ACHN (cell line): ENCODE measurements at places on chromosomes 4 and X.

DNA sequence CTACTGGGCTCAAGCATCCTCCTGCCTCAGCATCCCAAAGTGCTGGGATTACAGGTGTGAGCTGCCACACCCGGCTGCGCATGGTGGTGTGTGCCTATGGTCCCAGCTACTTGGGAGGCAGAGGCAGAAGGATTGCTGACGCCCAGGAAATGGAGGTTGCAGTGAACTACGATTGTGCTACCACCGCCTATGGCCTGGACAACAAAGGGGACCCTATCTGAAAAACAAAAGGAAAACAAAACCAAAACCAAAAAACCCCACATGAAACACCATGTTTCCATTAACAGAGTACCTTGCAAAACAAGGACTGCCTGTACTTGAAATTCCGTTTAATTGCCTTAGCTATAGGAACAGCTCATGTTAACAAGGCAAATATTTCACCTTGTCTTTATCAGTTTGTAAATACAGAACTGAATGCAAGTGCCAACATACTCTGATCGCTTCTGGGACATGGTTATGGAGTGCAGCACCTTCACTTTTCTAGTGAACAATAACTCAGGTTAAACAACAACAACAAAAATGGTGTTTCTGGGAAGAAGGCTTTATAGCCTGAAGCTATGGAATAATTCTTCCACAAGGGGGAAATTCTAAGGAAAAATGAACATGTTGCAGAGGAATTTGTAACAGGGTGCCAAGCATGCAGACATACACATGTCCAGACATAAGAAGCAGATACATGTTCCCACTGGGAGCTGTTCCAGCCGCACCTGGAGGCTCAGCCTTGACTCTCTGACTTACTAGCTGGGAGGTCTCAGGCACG, 73.2 kb upstream of the STS start:
- peak; percentile 0 for DNase-seq

DNA sequence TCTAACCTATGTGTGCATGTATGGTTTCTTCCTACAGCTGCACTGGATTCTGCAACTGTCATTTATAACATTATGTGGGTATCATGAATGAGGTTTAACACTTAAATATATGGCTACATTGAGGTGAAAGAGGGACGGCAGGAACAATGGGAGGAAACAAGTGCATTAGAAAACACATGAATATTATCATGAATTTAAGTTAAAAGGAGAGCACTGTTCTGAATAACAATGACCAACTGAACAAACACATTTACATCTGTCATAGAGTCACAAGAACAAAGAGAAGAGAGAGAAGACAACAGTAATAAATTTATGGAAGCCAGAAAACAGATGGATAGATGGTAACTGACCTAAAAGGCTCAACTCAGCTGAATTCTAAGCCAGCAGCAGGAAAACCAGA, 527.1 kb upstream of the DIPK2B start:
- DNase-seq: no peak

- DNase-seq: no peak
Measured at GRCh38 chr4:47075262-47075661, 43.9 kb downstream of the GABRB1 start.

- DNase-seq: no peak
Measured at GRCh38 chr4:25377572-25378436, 741 bp downstream of the ANAPC4 start.

GRCh38 chrX:129732857-129733256, 5.9 kb upstream of the XPNPEP2 start:
- no peak for DNase-seq

- no peak for DNase-seq
Measured at GRCh38 chr4:54277691-54278090, 48.6 kb downstream of the PDGFRA start.

DNA sequence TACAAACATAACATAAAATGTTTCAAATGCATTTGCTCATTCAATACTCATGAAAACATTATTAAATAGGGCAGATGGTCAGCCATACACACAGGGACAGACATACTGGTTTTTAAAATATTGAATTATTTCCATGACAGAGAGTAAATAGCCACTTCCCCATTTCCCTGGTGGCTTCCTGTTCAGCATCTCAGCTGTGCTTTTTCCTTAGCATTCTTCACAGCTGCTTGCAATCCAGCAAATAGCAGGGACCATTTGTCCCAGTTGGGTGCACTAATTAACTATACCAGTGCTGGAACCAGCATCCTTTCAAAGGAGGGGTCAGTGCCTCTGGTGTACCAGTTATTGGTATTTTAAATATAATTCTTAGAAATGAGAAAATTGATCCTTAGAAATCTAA, 964.7 kb downstream of the RAB28 start:
- no peak for DNase-seq

GRCh38 chrX:51737091-51737490, 6.2 kb upstream of the GSPT2 start:
- no peak for DNase-seq

DNA sequence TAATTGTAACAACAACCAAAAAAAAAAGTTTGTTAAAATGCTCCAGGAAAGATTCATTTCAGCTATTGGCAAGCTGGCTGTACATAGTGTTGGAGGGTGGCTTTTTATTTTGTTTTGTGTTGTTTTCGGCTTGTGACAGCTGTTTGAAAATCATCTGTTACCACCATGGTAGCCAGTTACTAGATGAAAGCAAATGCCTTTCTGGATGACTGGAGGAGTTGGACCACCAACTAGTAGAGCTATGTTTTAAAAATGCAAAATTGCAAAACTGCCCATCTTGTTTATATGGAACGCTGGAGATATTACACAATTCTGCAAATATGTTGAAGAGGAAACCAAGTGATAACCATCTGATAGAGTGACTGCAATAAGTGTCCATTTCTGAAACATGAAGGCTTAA, 53.2 kb upstream of the TNIP3 start:
- DNase-seq: no peak

DNA sequence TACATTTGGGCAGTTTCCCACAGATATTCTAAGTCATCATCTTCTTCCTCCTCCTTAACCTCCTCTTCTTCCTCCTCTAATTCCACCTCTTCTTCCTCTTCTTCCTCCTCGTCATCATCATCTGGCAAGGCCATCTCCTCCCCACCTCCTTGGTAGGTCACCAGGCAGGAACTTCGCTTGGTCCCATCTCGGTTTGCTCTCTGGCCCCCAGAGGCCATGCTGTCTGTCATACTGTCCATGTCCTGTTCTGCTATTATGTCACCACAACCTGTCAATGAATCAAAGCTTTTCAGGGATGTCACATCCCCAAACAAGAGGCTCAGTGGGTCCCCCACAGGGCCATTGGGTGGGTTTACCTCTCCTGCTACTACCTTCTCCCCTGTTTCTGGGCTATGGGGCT, 13.5 kb downstream of the AMER1 start:
- DNase-seq: no peak

GRCh38 chrX:23699636-23700194, 32.4 kb downstream of the PRDX4 start:
- DNase-seq: no peak

DNA sequence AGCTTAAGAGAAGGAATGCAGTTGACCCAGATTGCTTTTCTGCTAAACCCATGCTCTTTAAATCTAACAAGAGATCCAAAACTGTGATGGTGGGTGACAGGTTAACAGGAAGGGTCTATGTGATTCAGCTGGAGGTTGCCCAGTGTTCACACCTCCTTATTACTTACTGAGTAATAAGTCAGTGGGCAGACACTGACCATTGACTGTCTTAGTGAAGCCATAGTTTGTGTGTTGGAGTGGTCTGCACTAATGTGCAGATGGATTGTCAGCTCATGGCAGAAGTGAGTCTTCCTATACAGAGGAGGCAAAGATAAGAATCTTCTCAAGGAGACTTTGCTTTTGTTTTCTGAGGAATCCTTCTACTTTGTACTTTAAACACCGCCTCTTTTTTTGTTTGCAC, 15.2 kb upstream of the RUFY3 start:
- peak; percentile 19 for DNase-seq

- peak; percentile 19 for DNase-seq
Measured at GRCh38 chr4:76194325-76194724, 19.3 kb downstream of the SCARB2 start.

DNA sequence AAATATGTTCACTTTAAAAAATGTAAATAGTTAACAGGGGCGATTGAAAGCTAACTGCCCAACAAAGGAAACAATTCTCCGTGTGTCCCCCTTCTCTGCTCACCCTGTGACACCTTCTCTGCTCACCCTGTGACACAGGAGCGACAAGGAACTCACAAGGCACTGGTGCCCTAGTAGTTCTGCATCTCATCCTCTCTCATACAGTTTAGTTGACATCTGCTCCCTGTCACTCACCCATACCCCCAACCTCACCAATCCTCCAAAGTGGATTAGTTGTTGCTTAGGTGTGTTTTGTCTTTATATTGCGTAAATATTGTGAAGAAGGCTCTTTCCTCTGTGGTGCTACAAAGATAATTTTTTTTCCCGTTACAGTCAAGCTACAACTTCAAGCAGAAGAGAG, 46.4 kb downstream of the NUDT6 start:
- no peak for DNase-seq

- DNase-seq: no peak
Measured at GRCh38 chr4:180253419-180253818, 1989.8 kb upstream of the TENM3 start.

- no peak for DNase-seq
Measured at GRCh38 chr4:3514221-3514780, 17.9 kb downstream of the LRPAP1 start.

GRCh38 chr4:153371701-153372234, 27.3 kb downstream of the MND1 start:
- DNase-seq: no peak

- DNase-seq: no peak
Measured at GRCh38 chr4:72338060-72338459, 231.0 kb downstream of the ADAMTS3 start.

DNA sequence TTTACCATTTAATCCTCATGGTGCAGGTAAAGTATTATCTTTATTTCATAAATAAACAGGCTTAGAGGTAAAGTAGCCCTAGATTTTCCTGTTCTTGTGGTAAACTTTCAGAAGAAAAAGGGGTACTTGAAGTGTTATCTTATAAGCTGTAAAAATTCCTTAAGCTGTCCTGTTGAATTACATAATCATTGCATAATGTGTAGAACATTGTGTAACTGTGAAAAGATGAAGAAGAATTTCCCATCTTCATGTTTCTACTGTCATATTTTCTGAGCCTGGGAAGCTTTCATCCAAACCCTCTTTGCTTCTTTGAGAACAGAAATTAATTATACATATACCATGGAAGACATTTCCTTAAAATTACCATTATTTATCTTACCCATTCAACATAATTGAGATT, 90.5 kb downstream of the ELOVL6 start:
- DNase-seq: no peak

GRCh38 chr4:137463377-137464003, 68.8 kb downstream of the PCDH18 start:
- no peak for DNase-seq

GRCh38 chr4:87589531-87589930, 18.8 kb upstream of the DSPP start:
- DNase-seq: peak; percentile 85

DNA sequence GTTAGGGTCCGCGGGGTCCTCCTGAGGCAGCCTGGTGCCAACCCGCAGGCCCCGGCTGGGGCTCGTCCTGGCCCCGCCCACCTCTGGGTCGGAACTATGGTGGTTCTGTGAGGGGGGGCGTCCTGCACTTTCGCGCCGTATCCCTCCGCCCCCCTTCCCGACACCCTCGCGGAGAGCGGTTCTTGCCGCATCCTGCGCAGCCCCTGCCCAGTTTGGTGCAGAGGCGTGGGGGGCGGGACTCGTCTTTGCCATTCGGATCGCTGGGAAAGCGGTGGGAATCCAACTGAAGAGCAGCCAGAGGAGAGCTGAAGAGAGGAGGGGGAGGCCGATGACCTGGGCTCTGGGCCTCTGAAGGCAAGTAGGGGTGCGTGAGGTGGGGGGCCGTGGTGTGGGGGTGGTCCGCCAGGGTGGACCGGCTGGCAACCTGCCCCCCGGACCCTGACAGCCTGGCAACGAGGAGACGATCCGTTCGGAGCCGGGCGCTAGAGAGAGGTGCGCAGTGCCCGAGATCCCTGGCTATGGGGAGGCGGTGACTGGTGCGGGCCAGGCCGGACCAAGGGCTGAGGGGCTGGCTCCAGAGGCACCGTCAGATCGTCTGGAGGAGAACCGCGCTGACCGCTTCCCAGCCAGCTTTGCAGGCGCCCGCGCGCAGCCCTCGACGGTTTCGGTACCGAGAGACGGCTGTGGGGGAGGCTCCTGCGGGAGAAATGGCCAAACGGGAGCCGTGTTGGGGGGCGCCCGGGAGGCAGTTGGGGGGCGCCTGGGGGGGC, at the start of gene GPRASP1:
Gene GPRASP1 (plus strand): TSS at position 242 of the 770 bp plus-strand sequence. CDS start 2,431 bp downstream, outside the sequence.
- DNase-seq: peak; percentile 9

DNA sequence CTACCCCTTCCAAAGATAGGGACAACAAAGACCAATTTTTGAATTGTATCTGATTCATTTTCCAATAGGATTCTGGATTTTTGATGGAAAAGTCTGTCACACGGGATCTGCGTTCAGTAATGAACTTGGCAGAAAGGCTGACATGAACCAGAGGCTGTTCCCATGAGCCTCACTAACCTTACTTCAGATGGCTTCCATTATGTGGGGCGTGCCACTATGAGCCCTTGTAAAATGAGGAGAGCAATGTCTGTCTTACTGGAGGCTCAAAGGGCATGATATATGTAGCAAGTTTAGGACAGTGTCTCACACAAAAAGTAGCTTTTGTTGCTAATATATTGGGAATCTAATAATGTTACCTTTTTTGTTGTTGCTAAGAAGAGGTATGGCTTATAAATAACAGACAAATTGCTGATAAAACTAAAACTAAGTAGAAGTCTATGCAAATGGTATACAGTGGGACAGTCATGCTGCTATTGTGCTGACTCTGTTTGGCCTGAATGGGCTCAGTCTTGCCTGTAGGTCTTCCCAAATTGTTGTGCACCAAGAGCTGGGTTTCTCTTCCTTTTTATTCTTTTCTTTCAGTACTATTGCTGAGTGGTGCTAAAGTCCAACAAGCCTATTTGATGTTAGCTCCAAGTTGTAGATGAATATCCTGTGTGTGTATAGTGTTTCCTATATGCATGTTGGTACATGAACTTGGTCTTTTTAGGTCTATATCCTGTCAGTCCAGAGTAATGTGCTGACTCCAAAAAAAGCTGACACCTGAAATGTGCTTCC, 132.1 kb downstream of the SPRY1 start:
- DNase-seq: no peak

DNA sequence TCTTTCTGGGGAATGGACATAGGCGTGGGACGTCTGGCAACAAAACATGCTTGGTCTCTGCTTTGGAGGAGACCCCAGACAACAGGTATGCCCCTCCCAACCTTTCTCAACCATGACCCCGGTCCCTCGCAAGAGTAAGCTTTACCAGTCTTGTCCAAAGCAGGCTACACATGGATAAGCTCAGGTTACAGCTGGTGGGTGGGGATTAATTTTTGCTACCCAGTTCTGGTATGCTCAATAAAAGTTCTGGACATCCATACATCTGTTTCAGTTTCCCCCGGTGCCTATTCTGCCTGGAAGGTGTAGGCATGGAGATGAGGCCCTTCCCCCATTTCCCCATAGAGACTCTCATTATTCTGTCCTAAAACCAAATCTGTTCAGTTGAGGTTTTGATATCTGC, 54.5 kb upstream of the NOCT start:
- no peak for DNase-seq

GRCh38 chr4:184252136-184253071, 34.7 kb upstream of the ENPP6 start:
- DNase-seq: no peak

GRCh38 chr4:125116431-125116830, 198.3 kb upstream of the FAT4 start:
- no peak for DNase-seq
